ENCODE measurements at places on chromosomes 6 and 20.

- DNase-seq: no peak
- no peak overlapping the region for H3K27ac ChIP-seq
- peaks cover 38% of the 10 kb centered on the region for H3K36me3 ChIP-seq
- no peak overlapping the region for H3K4me3 ChIP-seq
- peaks cover 22% of the 10 kb centered on the region for H3K4me1 ChIP-seq
- H3K27me3 ChIP-seq: no peaks in the 10 kb centered on the region
Measured at GRCh38 chr20:434221-434620, 26.1 kb downstream of the RBCK1 start.

- no peaks in the 10 kb centered on the region for H3K4me1 ChIP-seq
- H3K4me3 ChIP-seq: no peak overlapping the region
- no peaks in the 10 kb centered on the region for H3K36me3 ChIP-seq
- H3K27me3 ChIP-seq: no peaks in the 10 kb centered on the region
- no peak overlapping the region for H3K27ac ChIP-seq
Measured at GRCh38 chr6:12222405-12223366, 67.5 kb upstream of the EDN1 start.

GRCh38 chr20:20683481-20684321 is 28.7 kb downstream of the RALGAPA2 start:
- H3K27ac ChIP-seq: no peak overlapping the region
- H3K4me1 ChIP-seq: no peaks in the 10 kb centered on the region
- no peak overlapping the region for H3K4me3 ChIP-seq
- no peaks in the 10 kb centered on the region for H3K27me3 ChIP-seq
- H3K36me3 ChIP-seq: no peaks in the 10 kb centered on the region

- H3K36me3 ChIP-seq: no peaks in the 10 kb centered on the region
- H3K4me3 ChIP-seq: peak overlapping the region; percentile 68
- H3K27ac ChIP-seq: peak overlapping the region; percentile 90
- peak; percentile 19 for DNase-seq
- H3K4me1 ChIP-seq: peaks cover 15% of the 10 kb centered on the region
- no peaks in the 10 kb centered on the region for H3K27me3 ChIP-seq
Measured at GRCh38 chr6:41894366-41895299, 542 bp downstream of the USP49 start.

DNA sequence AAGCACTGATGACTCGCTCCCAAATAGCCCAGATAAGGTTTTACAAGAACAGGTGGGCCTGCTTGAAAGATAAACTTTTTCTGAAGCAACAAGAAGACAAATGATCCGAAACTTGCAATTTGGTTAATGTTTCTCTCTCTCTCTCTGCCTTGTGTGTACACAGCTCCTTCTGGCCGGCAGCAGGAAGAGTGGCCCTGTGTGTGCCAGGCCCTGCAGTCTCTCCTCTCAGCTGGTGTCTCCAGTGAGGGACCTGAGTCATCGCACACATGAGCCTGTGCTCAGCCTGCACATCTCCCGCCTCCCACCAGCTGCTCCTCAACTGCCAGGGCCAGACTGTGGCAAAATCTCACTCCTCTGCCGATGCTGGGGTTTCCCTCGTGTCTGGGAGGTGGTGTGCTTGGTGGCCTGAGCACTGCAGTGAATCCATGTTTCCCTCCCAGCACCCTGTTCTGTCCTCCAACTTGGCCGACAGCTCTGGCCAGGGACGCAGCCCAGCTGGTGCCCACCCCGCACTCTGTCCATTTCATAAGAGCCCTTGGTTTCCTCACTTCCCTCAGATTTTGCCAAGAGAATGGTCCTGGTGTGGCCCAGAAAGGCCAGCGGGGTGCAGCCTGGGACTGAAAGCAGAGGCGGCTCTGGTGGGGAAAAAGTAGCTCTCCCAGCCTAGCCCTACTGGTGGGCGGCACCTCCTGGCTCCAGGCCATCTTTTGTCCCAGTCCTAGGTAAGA is 49.4 kb downstream of the ERMARD start:
- peak overlapping the region; percentile 5 for H3K27ac ChIP-seq
- no peaks in the 10 kb centered on the region for H3K4me1 ChIP-seq
- peak; percentile 54 for DNase-seq
- H3K27me3 ChIP-seq: no peaks in the 10 kb centered on the region
- H3K36me3 ChIP-seq: no peaks in the 10 kb centered on the region

DNA sequence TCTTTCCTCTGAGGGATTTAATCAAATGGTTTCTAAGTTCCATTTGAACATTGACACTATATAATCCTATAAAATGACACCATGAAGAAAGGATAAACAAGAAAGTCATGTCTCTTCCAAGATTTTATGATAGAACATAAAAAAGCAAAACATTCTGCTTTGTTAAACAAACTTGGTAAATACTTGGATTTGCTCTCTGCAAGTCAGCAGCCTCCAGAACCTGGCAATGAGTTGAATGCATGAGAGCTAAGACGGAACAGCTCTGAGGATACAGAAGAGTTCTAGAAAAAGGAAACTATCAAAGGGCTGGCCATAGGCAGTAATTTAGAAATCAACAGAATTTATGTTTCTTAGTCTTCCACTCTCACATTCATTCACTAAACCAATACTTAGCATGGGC is 656.0 kb upstream of the ID4 start:
- H3K4me3 ChIP-seq: no peak overlapping the region
- DNase-seq: no peak
- H3K36me3 ChIP-seq: no peaks in the 10 kb centered on the region
- H3K4me1 ChIP-seq: no peaks in the 10 kb centered on the region
- H3K27me3 ChIP-seq: no peaks in the 10 kb centered on the region

DNA sequence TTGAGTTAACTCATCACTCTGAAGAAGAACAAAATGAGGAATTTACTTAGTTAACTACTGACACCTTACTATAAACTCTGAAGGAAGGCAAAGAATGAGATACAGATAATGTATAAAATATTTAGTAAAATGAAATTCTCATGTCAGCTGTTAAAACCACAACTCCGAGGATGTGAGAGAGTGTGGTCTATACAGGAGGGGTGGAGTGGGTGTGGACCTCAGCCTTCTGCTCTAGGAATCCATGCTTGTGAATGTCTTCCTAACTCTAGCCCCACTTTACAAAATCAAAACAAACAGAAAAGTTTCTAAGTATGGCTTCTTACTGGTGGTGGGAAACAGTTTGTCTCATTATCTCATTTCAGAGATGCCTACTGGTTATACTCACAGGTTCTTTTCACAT is 14.2 kb downstream of the PPP1R14C start:
- no peaks in the 10 kb centered on the region for H3K36me3 ChIP-seq
- no peak overlapping the region for H3K4me3 ChIP-seq
- H3K27ac ChIP-seq: no peak overlapping the region
- H3K27me3 ChIP-seq: no peaks in the 10 kb centered on the region
- DNase-seq: no peak

DNA sequence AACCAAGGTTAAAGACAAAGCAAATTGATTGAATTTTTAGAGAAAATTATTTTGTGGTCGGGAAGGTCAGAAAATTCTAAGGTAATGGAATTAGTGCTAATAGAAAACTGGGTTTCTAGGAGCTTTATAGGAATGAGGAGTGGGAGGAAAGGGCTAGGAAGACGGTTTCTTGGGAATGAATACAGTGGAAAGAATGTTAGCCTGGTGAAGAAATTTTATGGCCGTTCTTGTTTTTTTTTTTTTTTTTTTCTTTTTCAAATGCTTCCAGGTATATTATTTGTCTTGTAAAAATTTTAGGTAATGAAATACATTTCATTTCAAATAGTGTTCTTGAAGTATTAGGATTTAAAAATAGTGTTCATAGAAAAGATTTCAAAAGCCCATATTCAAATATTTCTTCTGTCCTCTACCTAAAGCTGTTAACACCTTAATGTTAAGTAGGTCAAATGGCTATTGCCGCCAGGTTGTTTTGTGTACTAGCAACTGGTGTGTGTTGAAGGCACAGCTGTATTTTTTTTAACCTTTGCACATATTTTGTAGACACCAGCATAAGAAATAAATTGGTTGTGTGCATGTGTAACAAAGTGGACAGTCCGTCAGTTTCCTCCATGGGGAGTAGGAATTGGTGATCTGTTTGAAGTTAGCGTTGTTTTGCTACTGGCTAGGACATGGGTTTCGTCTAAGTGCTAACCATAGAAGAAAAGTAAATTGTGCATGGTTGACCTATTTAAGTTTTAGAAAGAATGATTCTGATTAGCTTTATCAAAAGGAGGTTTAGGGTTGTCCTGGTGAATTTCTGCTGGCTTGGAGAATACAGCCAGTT is 32.3 kb downstream of the AFDN start:
- H3K4me1 ChIP-seq: peaks cover 66% of the 10 kb centered on the region
- peak overlapping the region; percentile 82 for H3K27ac ChIP-seq
- H3K36me3 ChIP-seq: no peaks in the 10 kb centered on the region
- H3K27me3 ChIP-seq: no peaks in the 10 kb centered on the region
- DNase-seq: no peak

GRCh38 chr20:48912065-48912464 is 9.4 kb upstream of the ARFGEF2 start:
- no peak overlapping the region for H3K27ac ChIP-seq
- H3K27me3 ChIP-seq: peaks cover 7% of the 10 kb centered on the region
- no peak overlapping the region for H3K4me3 ChIP-seq
- H3K4me1 ChIP-seq: no peaks in the 10 kb centered on the region
- no peak for DNase-seq

DNA sequence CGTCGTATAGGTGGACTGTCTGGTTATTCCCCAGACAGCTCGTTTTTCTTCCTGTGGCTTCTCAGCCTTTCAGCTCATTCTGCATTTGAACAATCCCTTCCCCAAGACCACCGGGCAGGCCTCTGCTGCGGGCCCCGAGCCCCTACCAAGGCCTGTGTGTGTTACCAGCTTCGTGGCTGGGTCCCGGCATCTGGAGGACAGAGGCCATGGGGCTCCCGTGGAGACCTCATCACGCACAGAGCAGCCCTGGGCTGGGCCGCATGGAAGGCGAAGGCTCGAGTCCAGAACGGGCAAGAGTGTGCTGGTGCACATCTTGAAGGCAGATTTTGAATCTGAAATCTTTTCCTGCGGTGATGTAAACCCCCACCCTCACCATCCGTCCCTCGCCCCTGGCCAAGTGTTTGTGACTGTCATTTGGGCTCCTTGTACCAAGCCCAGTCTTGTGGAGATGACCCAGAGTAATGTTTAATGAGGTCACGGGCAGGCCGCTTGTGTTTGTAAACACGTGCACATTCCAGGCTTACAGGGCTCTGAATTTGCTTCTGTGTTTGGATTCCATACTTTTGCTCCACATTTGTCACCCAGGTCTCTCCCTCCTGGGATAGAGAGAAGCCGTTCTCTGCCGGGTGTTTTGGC is 119.6 kb downstream of the CDH4 start:
- no peaks in the 10 kb centered on the region for H3K36me3 ChIP-seq
- H3K4me1 ChIP-seq: no peaks in the 10 kb centered on the region
- no peak overlapping the region for H3K4me3 ChIP-seq
- no peak for DNase-seq

- H3K4me3 ChIP-seq: peak overlapping the region; percentile 61
- H3K27ac ChIP-seq: peak overlapping the region; percentile 42
- H3K4me1 ChIP-seq: peaks cover 38% of the 10 kb centered on the region
- peak; percentile 64 for DNase-seq
- H3K36me3 ChIP-seq: peaks cover 18% of the 10 kb centered on the region
Measured at GRCh38 chr6:118551063-118552053, 3.3 kb downstream of the PLN start.

- H3K4me1 ChIP-seq: peaks cover 15% of the 10 kb centered on the region
- peak; percentile 60 for DNase-seq
- peak overlapping the region; percentile 75 for H3K27ac ChIP-seq
- no peaks in the 10 kb centered on the region for H3K27me3 ChIP-seq
- no peaks in the 10 kb centered on the region for H3K36me3 ChIP-seq
Measured at GRCh38 chr6:125421836-125422235, 120.1 kb upstream of the HDDC2 start.

DNA sequence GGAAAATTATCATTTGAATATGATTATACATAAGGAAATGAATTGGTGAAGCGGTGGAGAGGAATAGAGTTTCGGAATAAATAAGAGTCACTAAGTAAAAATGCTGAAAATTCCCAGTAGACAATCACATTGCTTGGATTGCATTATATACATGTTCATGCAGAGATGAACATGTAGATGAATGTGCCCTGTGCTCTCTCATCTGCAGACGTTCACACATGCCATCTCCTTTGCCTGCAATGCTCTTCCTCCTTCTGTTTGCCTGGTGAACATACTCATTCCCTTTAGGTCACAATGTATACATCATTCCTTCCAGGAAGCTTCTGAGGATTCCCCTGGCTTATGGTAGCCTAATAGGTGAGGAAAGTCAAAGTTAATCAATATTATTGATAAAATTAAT is 17.9 kb downstream of the DCDC2 start:
- no peaks in the 10 kb centered on the region for H3K36me3 ChIP-seq
- no peaks in the 10 kb centered on the region for H3K4me1 ChIP-seq
- DNase-seq: no peak
- no peak overlapping the region for H3K27ac ChIP-seq

- H3K27me3 ChIP-seq: no peaks in the 10 kb centered on the region
- H3K4me1 ChIP-seq: no peaks in the 10 kb centered on the region
- H3K27ac ChIP-seq: no peak overlapping the region
- H3K4me3 ChIP-seq: no peak overlapping the region
- DNase-seq: peak; percentile 71
Measured at GRCh38 chr6:168956884-168957730, 296.5 kb downstream of the THBS2 start.

DNA sequence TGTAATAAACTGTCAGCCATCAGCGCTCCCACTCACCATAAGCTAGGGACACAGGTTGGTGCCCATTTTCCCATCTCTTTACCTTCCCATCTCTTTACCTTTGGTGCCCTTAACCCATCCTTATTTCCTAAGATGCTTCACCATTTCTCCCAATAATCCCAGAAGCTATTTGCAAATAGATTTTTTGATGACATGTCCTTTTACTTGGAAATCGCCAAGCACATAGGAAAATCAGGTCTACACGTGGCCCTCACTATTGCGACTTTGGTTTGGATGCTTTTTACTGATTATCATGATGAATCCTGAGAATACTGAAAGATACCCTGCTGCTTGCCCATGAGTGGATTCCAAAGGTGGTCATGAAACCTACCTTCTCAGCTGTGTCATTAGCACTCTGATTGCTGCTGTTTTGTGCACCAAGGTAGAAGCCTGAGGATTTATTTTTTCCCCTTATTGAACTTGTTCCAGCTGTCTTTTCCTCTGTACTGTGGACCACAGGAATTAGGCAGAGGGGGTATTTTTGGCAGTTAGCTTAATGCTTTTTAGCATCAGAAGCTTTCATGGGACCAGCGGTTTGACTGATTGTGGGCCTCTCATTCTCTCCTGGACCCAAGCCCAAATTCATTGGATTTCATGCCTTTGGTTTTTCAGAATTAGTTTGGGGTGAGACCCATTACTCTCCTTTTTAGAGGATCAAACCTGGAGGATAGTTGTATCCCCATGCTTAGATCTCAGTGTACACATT is 229.6 kb upstream of the RIN2 start:
- no peak overlapping the region for H3K4me3 ChIP-seq
- no peak overlapping the region for H3K27ac ChIP-seq
- H3K4me1 ChIP-seq: no peaks in the 10 kb centered on the region

DNA sequence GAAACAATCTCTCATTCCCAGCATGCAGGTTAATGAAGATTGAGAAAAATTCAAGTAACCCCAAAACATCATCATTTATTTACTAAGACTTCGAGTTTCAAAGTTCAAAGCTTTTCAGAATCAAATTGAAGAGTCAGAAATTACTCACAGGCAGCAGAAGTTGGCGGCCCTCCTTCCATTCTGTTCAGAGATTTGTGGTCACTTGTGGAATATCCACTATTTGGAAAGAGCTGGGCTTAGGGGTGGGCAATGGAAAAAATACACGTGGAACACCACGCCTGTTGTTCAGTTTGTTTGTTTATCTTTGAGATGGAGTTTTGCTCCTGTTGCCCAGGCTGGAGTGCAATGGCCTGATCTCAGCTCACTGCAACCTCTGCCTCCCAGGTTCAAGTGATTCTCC is 108.6 kb upstream of the NAA20 start:
- H3K4me1 ChIP-seq: no peaks in the 10 kb centered on the region
- H3K27ac ChIP-seq: no peak overlapping the region
- no peaks in the 10 kb centered on the region for H3K27me3 ChIP-seq
- DNase-seq: no peak
